OCI-LY7 (cell line): ENCODE measurements at places on chromosomes 2 and 18.

- no peak for DNase-seq
Observed at GRCh38 chr2:52717836-52718235, 1049.8 kb upstream of the CHAC2 start.

DNA sequence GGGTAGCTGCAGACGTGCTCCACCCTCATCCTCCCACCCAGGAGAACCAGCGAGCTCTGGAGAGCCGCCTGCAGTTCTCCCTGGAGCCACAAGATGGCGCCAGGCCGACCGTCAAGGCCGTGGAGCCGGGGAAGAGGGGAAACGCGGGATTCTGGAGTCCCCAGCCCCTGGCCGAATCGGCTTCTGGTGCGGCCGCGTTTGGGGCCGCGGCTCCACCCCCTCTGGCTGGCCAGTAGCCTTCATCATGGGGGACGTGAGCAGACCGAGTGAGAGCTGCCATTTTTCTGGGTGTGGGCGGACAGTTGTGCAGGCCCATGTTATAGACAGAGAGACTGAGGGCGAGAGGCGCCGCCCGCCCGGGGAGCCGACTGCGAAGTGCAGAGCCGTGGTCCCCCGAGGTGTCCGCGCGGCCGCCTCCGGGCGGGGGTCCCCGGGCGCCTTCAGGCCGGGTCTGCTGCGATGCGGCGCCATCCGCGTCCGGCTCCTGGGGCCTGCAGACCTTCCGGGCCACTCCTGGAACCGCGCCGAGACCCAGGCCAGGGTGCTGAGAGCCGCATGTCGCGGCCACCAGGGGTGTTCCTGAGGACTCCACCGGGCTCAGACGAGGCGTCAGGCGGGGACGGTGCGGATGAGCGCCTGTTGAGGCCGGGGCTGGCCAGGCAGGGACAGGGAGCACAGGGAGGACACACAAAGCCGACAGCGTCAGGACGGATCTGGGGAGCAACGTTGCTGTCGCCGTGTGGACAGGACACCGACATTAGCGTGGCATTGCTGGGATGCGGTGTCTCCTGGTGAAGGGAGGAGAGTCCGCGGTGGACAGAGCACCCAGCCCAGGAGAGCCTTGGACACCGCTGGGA lies 418.2 kb upstream of the HS6ST1 start:
- peak; percentile 75 for DNase-seq

DNA sequence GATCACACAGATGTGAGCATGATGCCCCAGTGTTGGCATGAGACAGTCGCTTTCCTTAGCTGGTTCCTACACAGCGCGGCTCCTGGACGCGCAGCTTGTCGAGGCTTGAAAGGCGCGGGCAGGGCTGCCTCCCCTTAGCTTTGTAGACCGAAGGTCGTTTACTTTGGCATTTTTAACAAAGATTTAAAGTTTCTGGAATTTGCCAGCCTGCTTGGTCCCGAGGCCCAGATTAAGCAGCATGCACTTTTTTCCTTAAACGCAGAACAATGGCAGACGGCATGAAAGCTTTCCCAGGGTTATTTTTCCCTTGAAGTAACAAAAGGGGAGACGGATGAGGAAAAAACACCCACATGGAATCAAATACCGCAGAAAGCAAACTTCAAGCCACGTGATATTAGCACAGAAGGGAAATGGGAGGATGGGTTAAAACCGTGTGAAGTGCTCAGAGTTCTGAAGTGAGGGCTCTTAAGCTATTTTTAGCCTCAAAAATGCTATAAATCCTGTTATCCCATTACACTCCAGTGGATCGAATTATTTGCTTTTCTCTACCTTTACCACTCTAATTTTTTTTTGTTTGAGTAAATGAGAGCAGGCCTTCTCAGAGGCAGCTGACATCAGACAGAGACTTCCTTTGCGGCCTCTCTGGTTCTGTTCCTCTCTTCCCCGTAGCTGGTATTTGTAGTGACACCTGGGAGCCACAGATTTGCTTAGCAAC lies 55.7 kb downstream of the NPAS2 start:
- no peak for DNase-seq

DNA sequence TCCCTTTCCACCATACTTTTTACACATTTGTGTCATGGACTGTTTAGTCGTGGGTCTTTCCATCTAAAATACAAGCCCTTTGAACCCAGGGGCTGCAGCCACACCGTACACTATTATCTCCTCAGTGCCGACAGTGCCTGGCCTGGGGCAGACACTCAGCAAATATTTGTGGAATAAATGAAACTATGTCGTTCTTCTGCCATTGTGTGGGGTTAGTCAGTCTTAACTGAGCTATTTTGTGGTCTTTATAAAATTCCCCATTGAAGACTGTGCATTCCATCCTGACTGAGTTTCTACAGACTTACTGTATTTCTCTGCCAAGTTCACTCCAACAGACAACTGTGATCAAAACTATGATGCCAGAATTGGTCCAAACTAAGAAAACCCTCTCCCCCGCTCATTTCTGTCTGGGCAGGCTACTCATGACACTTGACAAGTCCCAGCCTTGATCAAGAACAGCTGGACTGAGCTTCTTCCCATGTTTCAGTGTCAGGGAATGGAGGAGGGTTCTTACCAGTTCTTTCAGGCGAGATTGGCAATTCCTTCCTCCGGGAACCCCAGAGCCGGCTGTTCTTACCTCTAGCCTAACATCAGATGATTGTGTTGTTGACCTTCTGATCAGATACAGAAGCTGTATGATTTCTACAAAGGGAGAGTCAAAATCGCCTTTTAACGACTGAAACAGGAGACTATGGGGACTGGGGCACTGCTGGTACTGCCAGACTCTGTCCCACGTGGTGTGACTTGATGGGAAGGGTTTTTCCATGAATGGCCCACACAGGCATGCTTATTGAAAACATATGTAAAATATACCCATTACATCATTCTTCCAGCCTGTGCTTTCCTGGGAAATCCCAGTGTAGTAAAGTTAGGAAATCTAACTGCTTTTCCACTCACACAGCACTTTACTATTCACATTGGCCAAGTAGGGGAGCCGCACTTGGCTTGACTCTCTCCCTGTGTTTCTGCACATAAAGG lies 77.4 kb upstream of the NPAS2 start:
- DNase-seq = no peak

- no peak for DNase-seq
Observed at GRCh38 chr2:63845866-63846265, 4.2 kb downstream of the UGP2 start.

DNA sequence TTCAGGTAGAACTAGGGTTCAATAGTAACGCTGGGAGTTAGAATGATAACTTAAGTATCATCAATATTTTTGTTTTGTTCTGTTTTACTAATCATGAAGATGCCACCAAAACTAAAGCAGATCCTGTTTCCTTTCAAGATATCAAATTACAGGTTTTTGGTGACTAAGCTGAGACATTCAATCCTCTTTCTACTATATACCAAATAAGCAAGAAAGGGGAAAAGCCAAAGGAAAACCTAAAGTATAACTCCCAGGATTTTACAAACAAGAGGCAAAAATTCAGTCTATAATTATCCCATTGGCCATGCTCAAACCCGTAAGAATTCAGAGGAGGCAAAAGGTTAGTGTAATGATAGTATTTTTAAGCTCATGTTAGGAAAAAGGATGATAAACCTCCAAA lies 175.2 kb upstream of the CCDC150 start:
- no peak for DNase-seq

DNA sequence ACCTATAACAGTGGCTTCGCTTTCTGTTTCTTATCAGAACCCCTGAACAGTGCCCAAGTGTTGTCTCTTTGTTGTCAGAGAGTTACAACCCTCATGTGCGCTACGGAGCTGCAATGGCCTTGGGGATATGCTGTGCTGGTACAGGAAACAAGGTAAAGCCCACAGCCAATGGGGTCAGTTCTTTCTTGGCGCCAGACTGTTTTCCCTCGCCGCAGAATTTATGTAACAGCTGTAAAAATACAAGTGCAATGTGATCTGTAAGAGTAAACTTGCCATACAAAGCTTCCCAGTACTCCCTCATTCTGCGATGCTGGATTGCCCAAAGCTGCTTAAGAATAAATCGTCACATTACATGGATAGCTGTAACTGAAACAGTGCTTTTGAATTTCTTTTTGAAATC lies 13.9 kb upstream of the HTR2B start:
- no peak for DNase-seq

DNA sequence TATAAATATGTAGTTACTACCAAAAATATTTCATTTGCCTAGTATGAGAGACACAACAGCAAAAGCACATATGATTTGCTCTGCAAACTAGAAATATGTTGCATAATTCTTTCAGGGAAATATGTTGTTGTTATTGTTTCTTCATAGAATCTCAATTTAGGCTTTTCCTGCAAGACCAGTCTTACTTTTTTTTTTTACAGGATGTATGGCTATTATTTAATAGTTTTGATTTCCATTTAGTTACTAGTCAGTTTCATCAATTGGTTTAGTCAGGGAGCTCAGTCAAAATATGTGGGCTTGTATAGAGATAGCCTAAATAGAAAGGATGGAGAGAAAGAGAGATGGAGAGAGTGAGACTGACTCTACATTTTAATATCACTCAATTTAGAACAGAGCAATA lies 6.1 kb downstream of the LRP1B start:
- no peak for DNase-seq

- no peak for DNase-seq
Observed at GRCh38 chr2:187775196-187775595, 221.0 kb upstream of the TFPI start.

DNA sequence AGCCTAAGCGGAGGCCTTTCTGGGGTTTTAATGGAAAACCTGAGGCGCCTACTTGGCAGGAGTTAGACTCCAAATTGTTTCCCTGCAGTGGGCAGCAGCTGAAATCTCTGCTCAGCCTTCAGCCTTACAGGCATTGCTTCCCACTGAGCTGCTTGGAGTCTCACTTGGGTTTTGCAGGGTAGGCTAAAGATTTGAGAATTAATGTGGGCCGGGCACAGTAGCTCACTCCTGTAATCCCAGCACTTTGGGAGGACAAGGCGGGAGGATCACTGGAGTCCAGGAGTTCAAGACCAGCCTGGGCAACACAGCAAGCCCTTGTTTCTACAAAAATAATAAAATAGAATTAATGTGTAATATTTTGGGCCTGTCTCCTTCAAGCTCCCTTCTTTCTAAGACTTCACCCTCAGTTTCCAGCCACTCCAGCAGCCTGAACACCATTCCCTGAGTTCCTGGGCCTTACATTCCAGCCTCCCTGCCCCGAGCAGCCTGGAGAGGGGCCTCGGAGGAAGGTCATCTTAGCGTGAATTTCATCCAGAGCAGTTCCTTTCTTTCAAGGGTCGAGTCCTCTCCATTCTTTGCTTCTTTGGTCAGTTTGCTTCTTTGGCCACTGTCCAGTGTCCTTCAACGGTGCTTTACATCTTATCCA lies 9.1 kb upstream of the RAB17 start:
- no peak for DNase-seq

DNA sequence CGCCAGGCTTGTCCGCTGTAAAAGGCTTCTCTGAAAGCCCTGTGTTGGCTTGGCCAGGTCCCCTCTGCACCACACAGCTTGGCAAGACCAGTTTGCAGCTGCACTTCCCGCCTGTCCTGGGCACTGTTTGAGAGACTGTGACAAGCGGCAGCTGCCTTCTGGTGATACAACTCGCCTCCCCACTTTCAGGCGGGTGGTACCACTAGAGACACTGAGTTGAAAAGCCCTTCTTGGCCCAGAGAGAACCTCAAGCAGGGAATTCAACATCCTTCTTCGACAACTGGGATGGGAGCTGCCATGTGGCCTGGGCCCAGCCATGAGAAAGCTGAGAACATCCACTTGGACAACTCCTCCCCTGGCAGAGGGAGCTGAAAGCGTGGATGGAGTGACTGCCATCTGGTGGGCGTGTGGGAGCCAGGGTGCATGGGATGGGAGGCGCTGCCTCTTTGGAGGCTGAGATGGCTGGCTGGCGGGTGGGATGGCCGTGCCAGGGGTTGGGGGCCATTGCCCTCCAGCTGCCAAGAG lies 125.5 kb upstream of the REV1 start:
- DNase-seq = no peak

DNA sequence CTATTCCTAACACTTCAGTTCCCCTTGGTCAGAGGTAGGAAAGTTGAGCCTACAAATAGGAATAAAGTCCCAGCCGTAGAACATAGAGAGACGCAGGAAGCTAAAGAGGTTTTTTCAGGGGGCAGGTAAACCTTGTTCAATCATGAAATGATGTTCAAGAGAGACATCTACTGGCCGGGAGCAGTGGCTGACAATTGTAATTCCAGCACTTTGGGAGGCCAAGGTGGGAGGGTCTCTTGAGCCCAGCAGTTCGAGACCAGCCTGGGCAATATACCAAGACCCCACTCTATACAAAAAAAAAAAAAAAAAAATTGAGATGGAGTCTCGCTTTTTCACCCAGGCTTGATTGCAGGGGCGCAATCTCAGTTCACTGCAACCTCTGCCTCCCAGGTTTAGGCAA lies 66.7 kb upstream of the DNAJC10 start:
- peak; percentile 26 for DNase-seq

DNA sequence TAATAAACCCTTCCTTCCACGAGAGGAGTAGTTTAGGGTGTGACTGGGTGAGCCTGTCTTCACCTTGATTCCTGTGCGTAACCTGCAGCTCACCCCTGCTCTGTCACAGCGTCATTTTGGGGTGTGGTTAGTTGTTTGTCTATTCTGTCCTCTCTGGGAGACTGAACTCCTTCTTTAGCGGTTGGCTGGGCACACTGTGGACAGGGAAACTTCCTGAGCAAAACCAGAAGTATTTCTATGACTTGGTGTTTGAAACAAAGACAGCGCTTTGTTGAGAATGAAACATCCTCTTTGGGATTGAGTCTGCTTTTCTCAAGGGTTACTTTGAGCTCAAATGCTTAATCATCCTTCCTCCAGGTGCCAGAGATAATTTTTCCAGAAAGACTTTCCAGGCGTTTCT lies 270.7 kb downstream of the HRH4 start:
- DNase-seq = no peak

DNA sequence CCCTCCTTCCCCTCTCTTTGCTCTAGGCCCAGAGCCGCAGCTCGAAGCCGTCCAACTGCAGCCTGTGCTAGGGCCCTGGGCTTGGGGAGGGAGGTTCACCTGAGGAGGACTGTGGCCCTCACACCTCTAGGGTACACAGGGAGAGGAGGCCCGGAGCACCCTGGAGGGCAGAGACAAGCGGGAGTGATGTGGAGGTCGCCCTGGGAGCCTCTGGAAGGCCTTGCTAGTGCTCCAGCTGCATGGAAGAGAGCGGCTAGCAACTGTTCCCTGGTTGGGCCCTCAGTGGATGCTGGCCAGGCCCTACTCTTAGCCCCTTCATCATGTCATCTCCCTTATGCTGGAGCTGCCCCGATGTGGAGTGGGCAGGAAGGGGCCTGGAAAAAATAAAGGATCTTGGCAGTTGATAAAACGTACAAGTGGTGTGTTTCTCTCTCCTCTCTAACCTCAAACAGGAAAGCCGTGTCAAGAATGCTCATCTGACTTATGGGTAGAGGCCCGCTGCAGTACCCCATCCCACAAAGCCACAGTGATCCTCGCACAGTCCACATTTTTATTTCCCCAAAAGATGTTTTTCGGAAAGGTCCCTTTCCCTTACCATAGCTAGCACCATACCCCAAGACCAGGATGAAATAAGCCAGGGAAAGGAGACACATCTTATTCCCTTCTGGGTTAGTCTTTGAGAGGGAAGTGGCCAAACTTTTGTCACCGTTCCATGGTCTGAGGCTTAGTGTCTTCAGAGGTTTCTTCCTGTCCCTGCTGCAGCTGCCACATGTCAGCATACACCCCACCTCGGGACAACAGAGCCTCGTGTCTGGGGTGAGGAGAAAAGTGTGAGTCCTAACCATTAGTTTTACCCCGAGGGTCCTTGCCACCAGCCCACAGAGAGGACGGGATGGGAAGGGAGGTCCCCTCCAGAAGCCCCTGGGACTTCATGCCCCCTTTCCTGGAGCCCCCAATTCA lies 2.9 kb downstream of the ZFAND2B start:
- DNase-seq = no peak

GRCh38 chr2:16365366-16365765 lies 300.3 kb downstream of the CYRIA start:
- DNase-seq = no peak

- no peak for DNase-seq
Observed at GRCh38 chr2:164523009-164523408, 98.3 kb downstream of the GRB14 start.
